ENCODE measurements at places on chromosomes 12 and 14. TPM values are rescaled to one million over a fixed set of nuclear protein-coding genes. Genes with fewer than 3 reads are reported as not detected.

DNA sequence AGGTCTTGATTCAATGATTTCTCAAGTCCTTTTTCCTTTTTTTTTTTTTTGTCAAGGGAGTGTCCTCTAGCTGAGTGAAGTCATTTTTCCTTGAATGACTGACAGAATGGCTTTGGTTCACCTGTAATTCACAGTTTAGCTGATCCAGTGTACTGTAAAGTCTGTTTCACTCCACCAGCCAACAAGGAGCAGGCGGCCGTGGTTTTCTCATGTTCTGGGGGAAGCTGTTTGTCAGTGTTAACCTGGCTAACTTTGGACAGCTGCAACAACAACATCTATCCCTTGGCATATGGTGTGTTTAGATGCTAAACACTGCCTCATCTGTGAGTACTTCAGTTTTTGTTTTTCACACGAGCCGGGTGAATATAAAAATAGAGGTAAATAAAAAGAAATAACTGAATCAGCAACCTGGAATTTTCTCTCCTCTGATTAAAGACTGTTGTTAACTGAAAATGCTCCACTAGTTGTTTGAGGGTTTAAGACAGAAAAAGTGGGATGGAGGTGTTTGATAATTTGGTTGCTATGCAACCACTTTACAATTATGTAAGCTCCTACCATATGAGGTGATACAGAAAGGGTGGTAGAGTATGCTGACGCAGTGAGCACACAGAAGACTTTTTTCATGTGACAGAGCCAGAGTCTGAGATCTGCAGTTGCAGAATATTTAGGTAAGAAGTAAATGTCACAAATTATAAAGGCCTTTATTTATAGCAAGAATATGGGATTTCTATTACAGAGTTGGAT lies 50.3 kb upstream of the SLC2A13 start:
- no peaks in the 10 kb centered on the region for H3K36me3 ChIP-seq
- H3K27me3 ChIP-seq = no peaks in the 10 kb centered on the region
- H3K27ac ChIP-seq = no peak overlapping the region
- no peak overlapping the region for H3K4me3 ChIP-seq
- no peak for DNase-seq

DNA sequence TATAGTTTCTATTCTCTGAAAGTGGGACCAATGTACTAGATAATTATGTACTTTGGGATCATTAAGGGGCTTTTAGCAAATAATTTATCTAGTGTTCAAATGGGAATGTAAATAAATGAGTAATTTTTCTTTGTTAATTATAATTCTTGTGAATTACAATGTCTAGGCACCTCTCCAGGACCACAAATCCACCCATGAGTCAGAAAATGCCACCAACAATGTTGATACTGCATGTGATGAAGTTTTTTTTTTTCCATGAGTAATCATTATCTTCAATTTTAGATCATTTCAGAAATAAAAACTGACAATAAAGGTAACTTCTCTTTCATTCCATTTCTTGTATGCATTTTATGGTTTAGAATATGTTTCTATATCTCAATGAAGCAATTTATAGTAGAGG lies 470.3 kb downstream of the VRK1 start:
- no peak overlapping the region for H3K4me3 ChIP-seq
- no peaks in the 10 kb centered on the region for H3K27me3 ChIP-seq
- no peak overlapping the region for H3K27ac ChIP-seq
- DNase-seq = no peak

DNA sequence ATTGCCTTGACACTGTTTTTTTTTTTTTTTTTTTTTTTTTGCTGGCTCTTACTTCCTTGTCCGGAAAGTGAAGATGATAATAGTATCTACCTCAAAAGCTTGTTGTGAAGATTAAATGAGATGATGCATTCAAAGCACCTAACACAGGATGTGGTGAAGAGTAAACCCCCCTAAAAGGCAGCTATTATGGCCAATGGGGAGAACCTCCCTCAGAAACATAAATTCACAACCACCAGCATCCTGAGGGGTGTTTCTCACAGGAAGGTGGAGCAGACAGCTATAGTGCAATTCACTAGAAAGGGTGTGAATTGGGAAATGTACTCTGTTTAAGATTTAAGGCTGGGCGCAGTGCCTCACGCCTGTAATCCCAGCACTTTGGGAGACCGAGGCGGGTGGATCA lies 85.4 kb upstream of the CRY1 start:
- no peak overlapping the region for H3K4me3 ChIP-seq
- H3K4me1 ChIP-seq = no peaks in the 10 kb centered on the region
- peaks cover 4% of the 10 kb centered on the region for H3K27me3 ChIP-seq
- no peaks in the 10 kb centered on the region for H3K36me3 ChIP-seq

DNA sequence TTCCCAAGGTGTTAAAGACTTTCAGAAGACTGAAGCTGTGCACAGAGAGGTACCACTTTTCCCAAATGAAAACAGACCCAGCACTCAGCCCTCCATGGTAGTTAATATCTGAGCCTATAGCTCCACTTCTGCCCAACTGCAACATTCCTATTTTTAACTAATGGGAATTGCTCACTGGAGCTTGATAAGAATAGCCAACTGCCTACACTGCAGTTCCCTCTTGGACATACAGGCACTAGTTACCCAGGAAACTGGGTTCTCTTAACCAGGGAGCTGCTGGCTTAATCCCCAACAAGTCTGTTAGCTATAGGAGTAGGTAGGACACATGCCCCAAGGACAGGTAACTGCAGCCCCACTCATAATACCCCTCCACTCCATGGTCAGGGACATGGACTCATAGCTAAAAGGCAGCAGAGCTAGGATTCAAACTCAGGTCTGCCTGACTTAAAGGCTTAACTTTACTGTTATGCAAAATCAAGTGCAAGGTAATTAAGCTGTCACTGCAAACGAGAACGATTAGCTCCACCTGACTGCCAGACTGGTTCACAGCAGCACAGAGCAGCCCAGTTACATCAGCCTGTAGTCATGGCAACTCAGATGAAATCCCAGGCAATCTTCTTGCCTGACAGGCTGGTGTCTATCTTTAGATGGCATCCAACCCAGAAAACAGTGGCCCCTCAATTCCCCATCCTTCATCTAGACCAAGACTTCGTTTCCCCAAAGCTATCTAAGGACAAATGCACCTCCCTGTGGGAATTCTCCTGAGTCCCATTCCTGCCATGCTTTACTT lies 77.1 kb upstream of the ACTN1 start:
- no peaks in the 10 kb centered on the region for H3K4me1 ChIP-seq
- no peaks in the 10 kb centered on the region for H3K27me3 ChIP-seq
- no peak overlapping the region for H3K27ac ChIP-seq
- DNase-seq = peak; percentile 13

DNA sequence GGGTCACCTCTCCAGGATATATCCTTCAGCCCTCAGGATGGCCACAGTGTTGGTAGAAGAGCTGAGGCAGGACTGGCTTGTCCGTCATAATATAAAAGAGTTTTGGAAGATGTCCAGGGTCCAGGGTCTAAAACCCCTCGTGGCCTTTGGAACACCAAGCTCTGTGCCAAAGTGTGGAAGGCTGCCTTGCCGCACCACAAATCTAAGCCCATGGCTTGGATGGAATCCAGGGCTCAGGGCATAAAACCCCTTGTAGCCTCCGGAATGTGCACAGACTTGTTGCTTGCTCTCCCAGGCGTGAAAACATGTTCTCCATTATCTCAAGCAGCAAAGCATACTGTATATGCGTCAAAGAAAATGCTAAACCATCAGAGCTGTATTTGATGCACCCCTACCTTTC lies 46.7 kb downstream of the TNFAIP2 start:
- no peak overlapping the region for H3K4me3 ChIP-seq
- DNase-seq = no peak
- no peaks in the 10 kb centered on the region for H3K4me1 ChIP-seq
- H3K27me3 ChIP-seq = no peaks in the 10 kb centered on the region

DNA sequence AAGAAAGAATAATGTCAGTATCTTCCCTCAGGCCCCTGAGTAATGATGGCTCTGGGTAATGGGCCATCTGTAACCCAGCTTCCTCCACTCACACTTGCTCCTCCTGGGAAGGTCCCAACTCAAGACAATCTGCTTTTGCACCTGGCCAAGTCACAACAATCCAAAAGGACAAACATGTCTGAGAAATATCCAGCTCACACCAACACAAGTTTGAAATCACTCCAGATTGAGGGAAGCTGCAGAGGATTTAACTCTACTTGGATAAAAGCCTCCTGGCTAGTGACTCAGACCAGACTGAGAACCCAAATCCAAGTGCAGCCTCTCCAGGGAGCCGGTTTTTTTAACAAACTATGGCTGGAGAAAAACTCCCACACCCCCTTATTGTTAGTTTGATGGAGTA lies 34.2 kb downstream of the RTRAF start:
- no peak overlapping the region for H3K4me3 ChIP-seq
- H3K27me3 ChIP-seq = no peaks in the 10 kb centered on the region
- H3K36me3 ChIP-seq = no peaks in the 10 kb centered on the region
- peaks cover 30% of the 10 kb centered on the region for H3K4me1 ChIP-seq
- DNase-seq = no peak
- no peak overlapping the region for H3K27ac ChIP-seq

GRCh38 chr14:28767853-28768741 lies 1.5 kb downstream of the FOXG1 start:
- DNase-seq = no peak
- no peaks in the 10 kb centered on the region for H3K36me3 ChIP-seq
- no peak overlapping the region for H3K4me3 ChIP-seq
- H3K27me3 ChIP-seq = peaks cover 5% of the 10 kb centered on the region

DNA sequence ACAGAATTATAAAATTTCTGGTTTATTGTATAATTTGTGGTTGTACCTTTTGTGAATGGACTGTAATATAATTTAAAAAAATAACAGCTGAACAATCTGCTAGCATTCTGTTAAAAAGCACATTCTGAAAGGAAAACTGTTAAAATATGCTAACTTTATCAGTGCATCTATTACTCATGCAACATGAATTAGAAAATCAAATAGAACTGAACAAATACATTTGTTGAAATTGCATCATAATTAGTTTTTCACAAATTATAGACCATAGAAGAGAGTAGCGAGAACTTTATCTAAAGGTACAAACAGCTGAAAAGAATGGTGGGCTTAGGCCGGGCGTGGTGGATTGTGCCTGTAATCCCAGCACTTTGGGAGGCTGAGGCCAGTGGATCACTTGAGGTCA lies 33.0 kb downstream of the PTPN21 start:
- no peaks in the 10 kb centered on the region for H3K4me1 ChIP-seq
- H3K36me3 ChIP-seq = no peaks in the 10 kb centered on the region
- H3K4me3 ChIP-seq = no peak overlapping the region
- peaks cover 10% of the 10 kb centered on the region for H3K27me3 ChIP-seq

DNA sequence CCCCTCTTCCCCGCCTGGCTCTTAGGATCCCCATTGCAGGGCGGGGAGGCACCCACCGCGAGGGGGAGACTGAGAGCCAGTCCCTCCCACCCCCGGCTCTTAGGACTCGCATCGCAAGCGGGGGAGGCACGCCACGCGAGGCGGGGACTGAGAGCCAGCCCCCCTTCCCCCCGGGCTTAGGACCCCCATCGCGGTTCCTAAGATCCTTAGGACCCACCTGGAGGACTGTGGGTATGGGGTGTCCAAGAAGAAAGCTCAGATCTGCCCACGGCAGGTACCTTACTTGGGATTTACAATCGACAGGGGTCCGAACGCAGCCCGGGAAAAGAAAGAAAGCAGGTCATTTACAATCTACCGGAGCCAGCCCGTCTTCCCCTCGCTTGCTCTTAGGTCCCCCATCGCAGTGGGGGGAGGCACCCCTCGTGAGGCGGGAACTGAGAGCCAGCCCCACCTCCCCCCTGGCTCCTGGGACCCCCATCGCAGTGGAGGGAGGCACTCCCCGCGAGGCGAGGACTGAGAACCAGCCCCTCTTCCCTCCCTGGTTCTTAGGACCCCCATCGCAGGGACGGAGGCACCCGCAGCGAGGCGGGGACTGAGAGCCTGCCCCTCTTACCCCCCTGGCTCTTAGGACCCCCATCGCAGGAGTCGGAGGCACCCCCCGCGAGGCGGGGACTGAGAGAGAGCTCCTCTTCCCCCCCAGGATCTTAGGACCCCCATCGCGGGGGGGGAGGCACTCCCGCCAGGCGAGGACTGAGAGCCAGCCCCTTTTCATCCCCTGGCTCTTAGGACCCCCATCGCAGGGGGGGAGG lies 43.7 kb downstream of the DDX11 start:
- H3K4me3 ChIP-seq = peak overlapping the region; percentile 40
- peaks cover 28% of the 10 kb centered on the region for H3K4me1 ChIP-seq
- DNase-seq = peak; percentile 41
- H3K27ac ChIP-seq = no peak overlapping the region
- H3K27me3 ChIP-seq = peaks cover 4% of the 10 kb centered on the region

DNA sequence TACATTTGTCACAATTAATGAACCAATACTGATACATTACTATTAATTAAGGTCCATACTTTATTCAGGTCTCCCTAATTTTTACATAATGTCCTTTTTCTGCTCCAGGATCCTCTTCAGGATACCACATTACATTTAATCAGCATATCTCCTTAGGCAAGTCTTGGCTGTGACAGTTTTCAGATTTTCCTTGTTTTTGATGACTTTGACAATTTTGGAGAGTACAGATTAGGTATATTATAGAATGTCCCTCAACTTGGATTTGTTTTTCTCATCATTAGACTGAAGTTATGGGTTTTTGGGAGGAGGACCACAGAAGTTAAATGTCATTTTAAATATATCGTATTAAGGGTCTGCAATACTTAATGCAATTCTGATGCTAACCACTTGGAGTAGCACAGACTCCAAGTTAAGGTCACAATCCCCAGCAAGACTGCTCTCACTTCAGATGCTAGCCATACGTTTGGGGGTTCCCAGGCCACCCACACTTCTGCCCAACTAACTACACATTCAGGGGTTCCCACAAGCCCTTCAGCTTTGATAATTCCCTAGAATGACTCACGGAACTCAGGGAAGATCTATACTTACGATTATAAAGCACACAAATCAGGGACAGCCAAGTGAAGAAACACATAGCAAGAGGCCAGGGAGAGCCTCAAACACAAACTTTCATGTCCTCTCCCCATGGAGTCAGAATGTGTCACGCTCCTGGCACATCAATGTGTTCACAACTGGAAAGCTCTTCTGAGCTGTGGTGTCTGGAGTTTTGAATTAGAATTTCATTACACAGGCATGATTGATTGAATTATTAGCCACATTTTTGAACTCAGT lies 17.0 kb upstream of the NUBPL start:
- H3K27me3 ChIP-seq = peaks cover 3% of the 10 kb centered on the region
- DNase-seq = no peak
- no peak overlapping the region for H3K4me3 ChIP-seq
- H3K27ac ChIP-seq = no peak overlapping the region

GRCh38 chr12:77940567-77940966 lies 109.9 kb downstream of the NAV3 start:
- H3K4me1 ChIP-seq = no peaks in the 10 kb centered on the region
- H3K27ac ChIP-seq = no peak overlapping the region
- H3K36me3 ChIP-seq = no peaks in the 10 kb centered on the region
- DNase-seq = no peak
- no peaks in the 10 kb centered on the region for H3K27me3 ChIP-seq

DNA sequence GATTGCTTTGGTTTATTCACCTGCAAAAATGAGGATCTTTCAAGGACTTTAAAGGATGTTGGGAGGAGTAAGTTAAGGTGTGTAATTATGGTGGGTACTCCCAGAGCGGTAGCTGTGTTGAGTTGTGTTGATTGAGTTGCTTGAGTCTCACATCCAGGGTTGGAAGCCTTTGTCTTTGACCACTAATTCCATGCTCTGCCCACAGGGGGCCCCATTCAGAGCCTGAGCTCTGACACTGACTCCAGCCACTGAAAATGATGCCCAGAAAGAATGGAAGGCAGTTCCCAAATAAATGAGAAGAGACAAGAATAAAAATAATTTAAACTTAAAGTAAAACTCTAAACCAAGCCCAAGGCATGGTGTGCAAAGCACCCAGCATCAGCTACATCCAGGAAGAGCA lies 237.4 kb upstream of the PWP1 start:
- H3K27ac ChIP-seq = no peak overlapping the region
- no peaks in the 10 kb centered on the region for H3K4me1 ChIP-seq
- H3K36me3 ChIP-seq = no peaks in the 10 kb centered on the region
- H3K27me3 ChIP-seq = no peaks in the 10 kb centered on the region
- DNase-seq = no peak
- no peak overlapping the region for H3K4me3 ChIP-seq

TCL1B gene
- polyA plus RNA-seq = not detected

ASB2 gene
- polyA plus RNA-seq = 5.2 TPM

ATF7IP gene
- 101 TPM for polyA plus RNA-seq

FOXN3 gene
- 111 TPM for polyA plus RNA-seq

Data from CD4-positive, CD25-positive, alpha-beta regulatory T cell (primary cell).